ENCODE measurements at places on chromosomes 4 and X.

GRCh38 chrX:131747173-131747572, 203.3 kb downstream of the OR13H1 start:
- DNase-seq: no peak

DNA sequence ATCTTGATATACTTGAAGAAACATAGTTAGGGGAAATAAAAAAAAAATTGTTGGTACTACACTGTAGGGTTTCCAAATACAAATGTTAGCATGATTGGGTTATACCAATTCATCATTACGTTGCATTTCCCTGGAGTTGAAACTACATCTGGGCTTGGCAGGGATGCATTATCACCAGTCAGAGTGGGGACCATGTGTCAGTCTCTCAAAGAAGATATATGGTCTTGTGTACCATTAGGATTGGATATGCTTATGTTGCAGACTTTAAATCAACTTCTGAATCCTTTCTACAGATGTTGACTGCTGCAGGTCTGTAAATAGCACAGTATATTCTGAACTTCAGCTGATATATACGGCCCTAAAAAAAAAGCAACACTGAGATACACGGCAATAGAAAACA, 188.5 kb downstream of the SLIT2 start:
- DNase-seq: no peak

GRCh38 chrX:154349359-154349935, 25.0 kb downstream of the FLNA start:
- DNase-seq: no peak

DNA sequence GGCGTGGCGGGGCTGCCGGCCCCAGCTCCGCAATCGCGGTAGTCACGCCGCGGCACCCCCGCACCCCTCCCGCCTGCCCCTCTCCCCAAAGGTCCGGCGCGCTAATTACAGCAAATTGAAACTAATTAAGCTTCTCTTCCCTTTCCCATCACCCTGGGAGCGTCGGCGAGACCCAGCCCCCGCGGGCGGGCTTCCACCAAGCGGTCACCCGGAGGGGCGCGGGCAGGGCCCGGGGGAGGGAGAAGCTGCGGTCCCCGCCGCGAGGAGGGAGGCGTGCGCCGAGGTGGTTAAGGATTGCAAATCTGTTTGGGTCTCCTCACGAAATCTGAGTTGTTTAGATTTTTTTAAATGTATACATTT, 13.1 kb downstream of the ARX start:
- no peak for DNase-seq

DNA sequence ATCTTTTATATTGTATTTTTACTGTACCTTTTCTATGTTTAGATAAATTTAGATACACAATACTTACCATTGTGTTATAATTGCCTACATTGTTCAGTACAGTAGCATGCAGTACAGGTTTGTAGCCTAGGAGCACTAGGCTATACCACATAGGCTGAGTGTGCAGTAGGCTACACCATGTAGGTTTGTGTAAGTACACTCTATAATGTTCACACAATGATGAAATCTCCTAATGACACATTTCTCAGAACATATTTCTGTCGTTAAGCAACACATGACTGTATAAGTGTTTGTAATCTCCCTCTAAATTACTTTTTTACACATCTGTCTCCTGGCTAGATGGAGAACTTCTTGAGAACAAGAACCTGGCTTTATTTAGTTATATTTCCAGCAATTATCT, 40.3 kb downstream of the UCHL1 start:
- no peak for DNase-seq

Measured in activated CD4-positive, CD25-positive, alpha-beta regulatory T cell (primary cell).